Vagina (tissue), 2 donors: ENCODE measurements at places on chromosomes 16 and 17. TPM values are rescaled to one million over a fixed set of nuclear protein-coding genes. Genes with fewer than 3 reads are reported as not detected.

The ZNF830 gene
- total RNA-seq: 7.6 TPM

The KRT31 gene
- total RNA-seq: not detected

DNA sequence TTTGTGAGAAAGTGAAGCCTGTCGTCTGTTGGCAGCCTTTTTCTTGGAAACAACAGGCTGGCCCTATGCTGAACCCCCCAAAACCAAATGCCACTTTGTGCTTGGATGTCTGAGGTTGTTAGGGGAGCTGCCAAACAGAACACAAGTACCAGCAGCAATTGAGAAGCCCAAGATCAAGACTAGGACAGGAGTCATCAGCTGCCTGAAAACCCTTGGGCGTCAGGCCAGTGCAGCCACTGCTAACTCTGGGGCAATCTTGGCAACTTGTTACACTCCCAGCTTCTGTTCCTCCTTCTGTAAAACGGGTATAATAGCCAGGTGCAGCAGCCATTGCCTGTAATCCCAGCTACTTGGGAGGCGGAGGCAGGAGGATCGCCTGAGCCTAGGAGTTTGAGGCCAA is 9.3 kb upstream of the LRRC59 start:
- no peak for DNase-seq

- no peak for DNase-seq
Observed at GRCh38 chr16:31421587-31421986, 6.6 kb downstream of the COX6A2 start.

GRCh38 chr16:85550422-85550864 is 62.7 kb upstream of the GSE1 start:
- DNase-seq: no peak

- DNase-seq: no peak
Observed at GRCh38 chr16:80804056-80804525, 307 bp downstream of the CDYL2 start.

DNA sequence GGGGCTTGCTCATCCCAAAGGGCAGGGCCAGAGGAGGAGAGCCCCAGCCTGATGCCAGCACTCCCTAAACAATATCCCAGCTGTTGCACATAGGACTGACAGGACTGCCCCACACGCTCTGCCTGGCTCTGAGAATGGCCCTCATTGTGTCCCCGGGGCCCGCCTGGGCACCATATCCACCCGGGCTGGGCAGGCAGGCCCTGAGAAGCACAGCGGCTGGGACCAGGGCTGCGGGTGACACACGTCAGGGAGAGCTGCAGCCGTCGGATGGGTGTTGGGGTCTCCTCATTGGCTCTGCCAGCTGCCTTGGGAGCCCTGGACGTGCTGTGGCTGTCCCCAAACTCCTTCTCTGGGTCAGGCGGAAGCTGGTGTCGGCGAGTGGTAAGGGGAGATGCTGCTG is 4.2 kb downstream of the BCAR1 start:
- DNase-seq: no peak

DNA sequence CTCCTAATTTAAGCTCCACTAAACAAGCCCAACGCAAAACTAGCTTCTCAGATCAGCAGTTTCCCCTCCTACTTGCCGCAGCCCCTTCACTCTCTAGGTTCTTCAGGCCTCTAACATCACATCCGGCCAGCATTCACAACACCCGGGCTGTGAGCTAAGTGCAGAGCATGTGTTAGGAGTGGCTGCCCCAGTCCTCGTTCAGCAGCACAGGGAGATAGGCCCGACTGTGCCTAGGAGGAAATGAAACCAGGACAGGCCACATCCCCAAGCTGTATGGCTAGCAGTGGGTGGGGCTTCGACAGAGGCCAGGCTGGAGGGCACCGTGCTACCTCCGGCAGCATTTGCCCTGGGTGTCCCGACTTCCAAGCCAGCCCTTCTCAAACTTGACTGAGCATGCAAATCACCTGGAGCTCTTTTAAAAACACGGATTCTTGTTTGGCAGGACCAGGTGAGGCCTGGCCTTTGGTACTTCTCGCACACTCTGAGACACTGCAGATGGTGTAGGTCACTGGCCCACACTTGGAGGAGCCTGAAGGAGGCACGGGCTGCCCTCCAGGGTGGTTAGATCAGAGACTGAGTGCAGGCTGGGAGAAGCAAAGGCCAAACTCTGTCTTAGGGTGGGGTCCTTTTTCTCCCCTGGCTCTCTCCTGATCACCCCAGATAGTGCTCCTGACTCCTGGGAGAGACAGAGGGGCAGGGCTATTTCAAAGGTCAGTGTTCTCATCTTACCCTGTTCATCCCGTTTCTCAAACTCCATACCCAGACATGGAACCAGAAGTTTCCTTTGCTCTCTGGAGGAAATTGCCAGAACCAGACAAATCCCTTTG is 202.0 kb downstream of the C16orf78 start:
- no peak for DNase-seq

DNA sequence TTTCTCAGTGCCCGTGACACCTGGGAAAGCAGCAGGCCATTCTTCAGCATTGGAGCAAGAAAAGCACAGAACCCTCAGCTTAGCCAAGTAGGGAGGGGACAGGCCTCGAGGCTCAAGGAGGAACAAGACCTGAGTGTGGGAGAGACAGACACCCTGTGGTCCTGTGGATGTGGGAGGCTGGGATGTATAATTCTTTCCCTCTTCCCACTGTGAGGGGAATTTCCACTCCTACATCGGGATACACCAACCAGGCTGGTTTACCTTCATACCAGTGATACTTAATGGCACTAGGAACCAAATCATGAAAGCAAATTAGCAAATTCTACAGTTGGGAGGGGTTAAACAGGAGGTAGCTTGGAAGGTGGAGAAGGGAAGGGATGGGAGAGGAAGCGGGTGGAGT is 41.7 kb downstream of the LYRM1 start:
- DNase-seq: no peak

DNA sequence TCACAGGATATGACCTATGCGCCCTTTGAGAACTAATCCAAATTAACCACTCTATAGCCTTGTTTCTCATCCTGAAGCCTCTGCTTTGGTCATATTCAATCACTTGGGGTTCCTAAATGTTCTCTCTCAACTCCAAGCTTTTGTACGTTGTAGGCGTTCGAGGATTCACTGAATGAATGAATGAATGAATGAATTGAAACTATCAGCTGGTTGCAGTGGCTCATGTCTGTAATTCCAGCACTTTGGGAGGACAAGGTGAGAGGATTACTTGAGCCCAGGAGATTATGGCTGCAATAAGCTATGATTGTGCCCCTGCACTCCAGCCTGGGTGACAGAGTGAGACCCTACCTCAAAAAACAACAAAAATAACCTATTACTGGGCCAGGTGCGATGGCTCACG is 5.9 kb upstream of the SUMO2 start:
- DNase-seq: no peak

- no peak for DNase-seq
Observed at GRCh38 chr17:34756637-34757021, 177.2 kb downstream of the TMEM132E start.

DNA sequence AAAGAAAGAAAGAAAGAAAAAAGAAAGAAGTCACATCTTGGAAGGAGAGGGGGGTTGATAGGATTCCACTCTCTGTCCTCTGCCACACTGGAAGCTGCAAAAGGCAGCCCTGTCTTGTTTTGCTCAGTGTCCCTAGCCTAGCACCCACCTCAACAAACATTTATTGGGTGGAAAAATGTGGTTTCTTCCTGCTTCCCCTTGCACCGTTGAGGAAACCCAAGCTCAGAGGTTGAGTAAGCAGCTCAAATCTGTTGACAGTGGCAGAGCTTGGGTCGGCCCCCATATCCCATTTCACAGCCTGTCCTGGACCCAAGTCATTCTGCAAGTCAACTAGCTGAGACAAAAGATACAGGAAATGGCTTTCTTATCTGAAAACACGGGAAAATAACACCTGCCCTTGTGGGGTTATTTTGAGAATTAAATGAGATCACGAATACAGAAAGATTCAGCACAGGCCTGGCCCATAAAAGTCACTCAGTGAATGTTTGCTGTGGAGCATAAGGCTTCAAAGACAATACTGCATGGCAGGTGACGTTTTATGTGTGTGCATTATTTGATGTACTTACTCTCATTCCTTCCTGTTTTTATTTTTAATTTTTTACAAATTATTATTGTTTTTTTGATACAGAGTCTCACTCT is 63.6 kb downstream of the SCNN1B start:
- DNase-seq: no peak
